Stimulated activated CD4-positive, alpha-beta T cell treated with anti-CD3 and anti-CD28 coated beads, Interleukin-15, amount 100 ng/mL, for 1 hour (primary cell): ENCODE measurements at places on chromosomes 5 and 9.

DNA sequence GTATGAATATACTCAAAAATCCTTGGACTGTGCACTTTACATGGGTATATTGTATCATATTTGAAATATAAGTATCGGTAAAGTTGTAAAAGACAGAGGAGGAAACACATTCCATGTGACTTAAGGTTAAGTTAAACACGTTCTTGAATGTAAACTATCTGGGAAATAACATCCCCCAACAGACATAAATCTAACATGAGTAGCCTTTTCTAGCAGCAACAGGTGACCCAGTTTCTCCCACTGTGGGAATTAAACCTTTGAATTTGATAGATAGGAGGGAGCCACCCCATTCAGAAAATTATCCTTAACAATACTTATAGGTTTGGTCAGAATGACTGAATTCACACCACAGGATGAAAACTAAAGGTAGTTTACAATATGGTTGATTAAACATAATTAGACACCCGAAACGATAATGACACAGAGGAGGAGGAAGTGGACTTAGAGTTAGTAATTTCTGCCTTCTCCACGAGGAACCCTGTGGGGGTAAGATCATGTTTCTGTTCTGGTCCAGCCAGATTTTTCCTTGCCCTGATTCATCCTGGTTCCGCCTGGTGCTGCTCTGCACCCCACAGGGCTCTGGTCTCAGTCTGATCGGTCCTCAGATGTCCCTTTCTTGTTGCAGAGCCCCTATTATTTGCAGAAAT lies 84.6 kb upstream of the DNAH5 start:
- no peak for DNase-seq

- DNase-seq: no peak
Observed at GRCh38 chr5:71830681-71831539, 111.8 kb downstream of the CARTPT start.

- DNase-seq: no peak
Observed at GRCh38 chr5:51974834-51975233, 591.6 kb downstream of the ISL1 start.

- no peak for DNase-seq
Observed at GRCh38 chr5:14228219-14228618, 85.1 kb downstream of the TRIO start.

GRCh38 chr9:124530246-124530645 lies 23.0 kb upstream of the NR5A1 start:
- no peak for DNase-seq

GRCh38 chr9:127418037-127418471 lies 6.1 kb upstream of the ZNF79 start:
- DNase-seq: no peak

- no peak for DNase-seq
Observed at GRCh38 chr5:8997542-8998070, 548.3 kb downstream of the SEMA5A start.

- no peak for DNase-seq
Observed at GRCh38 chr9:129834489-129835127, 467 bp downstream of the C9orf78 start.

GRCh38 chr5:41763574-41763973 lies 106.7 kb downstream of the OXCT1 start:
- DNase-seq: no peak
